ENCODE measurements at places on chromosomes 7 and 10. TPM values are rescaled to one million over a fixed set of nuclear protein-coding genes. Genes with fewer than 3 reads are reported as not detected.
A peak's percentile ranks its signal among the peaks of the same experiment; 100 is the strongest.

The NYAP1 gene
- total RNA-seq = 1.3 TPM

The EIF5AL1 gene
- total RNA-seq = not detected

The ADAM12 gene
- 0.52 TPM for total RNA-seq

The MOGAT3 gene
- not detected for total RNA-seq

The C7orf25 gene
- 4.9 TPM for total RNA-seq

The EBLN1 gene
- not detected for total RNA-seq

DNA sequence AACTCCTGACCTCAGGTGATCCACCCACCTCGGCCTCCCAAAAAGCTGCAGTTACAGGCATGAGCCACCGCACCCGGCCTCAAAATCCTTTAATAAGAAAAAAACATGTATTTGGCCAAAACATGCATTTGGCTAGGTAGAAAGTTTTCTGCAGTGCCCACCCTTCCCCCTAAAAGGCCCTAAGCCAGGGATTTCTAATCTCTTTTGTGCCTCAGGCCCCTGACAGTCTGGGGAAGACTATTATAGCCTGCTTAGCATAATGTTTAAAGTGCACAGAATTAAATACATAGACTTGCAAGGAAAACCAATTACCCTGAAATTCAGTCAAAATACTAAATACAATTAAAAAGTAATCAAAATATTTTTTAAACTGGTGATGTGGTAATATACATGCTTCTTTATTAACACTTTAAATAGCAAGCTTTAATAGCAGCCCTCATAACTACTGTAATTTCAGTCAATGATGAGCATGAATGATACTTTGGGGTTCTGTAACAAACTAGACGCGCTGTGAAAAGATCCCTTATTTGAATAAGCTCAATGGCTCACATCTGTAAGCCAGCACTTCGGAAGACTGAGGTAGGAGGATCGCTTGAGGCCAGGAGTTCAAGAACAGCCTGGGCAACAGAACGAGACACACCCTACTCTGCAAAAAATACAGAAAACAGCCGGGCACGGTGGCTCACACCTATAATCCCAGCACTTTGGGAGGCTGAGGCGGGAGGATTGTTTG lies 29.9 kb downstream of the SPDYE6 start:
- DNase-seq = no peak

GRCh38 chr7:69696054-69696591 lies 97.8 kb downstream of the AUTS2 start:
- no peak for DNase-seq

DNA sequence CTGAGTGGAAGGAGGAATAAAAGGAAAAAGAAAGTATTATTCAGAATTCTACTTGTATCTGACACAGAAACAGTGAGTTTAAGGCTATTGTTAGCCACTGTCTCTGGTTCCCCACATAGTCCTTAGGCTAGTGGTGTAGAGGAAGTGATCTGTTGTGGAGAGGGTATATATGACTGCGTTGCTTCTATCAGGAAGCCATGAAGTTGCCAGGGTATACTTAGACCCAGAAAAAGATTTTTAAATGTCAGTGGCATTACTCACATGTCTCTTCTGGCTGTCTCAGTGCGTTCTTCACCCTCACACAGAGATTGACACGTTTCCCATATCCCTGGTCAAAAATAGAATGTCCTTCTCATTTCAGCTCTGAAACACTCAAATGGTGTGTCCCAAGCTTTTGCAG lies 72.7 kb downstream of the SEM1 start:
- DNase-seq = no peak

DNA sequence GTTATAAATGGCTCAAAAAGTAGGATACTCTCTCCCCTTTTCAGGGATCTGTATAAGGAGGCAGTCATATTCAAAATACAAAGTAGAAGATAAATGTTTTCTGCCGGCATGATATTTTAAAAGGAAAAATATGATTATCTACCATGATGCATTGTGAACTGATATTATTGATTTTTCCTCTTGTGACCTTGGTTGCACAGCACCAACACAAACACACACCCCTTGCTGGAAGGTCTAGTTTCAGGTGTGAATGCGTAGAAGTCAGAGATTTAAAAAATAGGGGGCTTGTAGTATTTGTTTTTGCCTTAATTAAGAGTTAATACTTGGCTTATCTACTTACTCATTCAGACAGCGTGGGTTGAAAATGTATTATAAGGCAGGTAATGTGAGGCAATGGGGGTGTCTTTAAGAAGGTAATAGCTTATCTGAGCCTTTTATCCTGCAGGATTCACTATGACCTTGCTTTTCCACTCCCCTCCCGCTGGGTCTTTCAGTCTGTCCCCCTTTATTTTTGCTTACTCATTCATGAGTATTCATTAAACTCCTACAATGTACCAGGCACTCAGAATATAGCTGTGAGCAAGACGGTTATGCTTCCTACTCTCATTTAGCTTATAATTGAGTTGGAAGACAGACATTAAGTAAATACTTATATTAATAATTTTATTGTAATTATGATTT lies 390.6 kb downstream of the SDK1 start:
- no peak for DNase-seq

DNA sequence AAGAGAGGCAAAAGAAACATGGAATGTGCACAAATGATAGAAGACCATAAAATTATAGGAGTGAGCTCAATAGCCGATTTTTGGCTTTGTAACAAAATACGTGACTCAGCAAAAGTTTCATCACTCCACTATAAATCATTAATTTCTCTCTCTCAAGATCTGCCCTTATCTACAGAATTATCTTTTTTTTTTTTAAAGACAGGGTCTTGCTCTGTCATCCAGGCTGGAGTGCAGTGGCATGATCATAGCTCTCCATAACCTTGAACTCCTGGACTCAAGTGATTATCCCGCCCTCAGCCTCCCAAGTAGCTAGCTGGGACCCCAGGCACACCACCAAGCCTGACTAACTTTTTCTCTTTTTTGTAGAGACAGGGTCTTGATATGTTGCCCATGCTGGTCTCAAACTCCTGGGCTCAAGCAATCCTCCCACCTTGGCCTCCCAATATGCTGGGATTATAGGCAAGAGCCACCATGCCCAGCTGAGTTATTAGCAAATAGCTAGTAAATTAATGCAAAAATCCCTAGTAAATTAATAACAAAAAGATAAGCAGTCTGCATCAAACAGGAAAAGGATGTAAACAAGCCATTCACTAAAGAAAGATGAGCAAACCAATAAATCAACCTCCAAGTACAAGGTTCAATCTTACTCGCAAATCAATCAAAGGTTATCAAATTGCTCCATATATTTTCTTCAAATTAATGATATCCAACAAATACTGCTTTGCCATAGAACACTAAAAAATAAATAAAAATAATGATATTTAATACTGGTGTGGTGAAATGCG lies 450.7 kb downstream of the PARD3 start:
- no peak for DNase-seq

GRCh38 chr7:81004098-81004497 lies 85.2 kb upstream of the SEMA3C start:
- DNase-seq = no peak

GRCh38 chr7:155456738-155457543 lies 988 bp upstream of the EN2 start:
- peak; percentile 60 for DNase-seq

DNA sequence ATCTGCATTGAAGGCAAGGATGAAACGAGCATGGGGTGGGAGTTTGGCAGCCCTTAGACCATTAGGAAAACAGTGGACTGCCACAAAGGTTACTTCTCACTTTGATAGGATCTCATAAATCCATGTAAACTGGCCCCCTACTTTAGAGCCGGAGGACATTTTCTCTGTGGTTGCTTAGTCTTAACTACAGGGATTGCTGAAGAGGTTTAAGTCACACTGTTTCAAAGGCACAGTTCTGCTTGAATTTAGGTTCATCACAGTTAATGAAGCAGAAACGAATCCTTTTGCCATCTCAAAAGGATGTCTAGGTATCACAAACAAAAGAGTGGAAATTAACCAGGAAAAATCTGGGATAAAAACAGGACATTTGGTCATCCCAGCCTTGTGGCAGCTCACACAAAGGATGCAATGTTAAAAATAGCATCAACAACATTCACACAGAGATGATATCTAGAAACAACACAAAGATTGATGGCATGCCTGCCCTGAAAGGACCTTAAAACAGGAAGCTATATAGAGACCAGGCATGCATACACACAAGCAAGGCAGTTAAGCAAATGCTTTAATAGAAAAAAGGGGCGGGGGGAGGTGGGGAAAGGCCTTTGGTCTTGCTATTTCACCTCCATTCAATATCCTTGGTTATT lies 74.0 kb downstream of the DOCK4 start:
- DNase-seq = no peak

- DNase-seq = no peak
These were observed 16.2 kb upstream of the AGK start for GRCh38 chr7:141534757-141535737.

GRCh38 chr7:54252256-54253035 lies 289.7 kb upstream of the VSTM2A start:
- DNase-seq = no peak

DNA sequence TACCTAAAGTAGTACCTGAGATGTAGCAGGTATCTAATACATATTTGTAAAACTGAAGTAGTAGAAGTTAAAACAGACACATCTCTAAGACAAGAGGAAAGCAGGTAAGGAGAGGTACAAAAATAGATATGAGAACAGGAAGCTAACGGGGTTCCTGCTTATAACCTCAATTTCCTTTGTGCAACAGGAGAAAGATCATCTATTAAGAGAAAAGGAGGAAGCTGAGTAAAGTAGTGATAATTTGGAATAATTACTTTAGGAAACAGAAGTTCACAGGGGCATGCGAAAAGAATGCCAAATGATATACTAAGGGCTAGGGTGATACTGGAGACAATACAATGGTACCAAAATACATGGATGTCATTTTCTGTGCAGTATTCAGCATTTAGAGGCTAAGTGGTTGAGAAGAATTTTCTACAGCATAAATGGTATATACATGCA lies 108.7 kb downstream of the NRBF2 start:
- DNase-seq = no peak

DNA sequence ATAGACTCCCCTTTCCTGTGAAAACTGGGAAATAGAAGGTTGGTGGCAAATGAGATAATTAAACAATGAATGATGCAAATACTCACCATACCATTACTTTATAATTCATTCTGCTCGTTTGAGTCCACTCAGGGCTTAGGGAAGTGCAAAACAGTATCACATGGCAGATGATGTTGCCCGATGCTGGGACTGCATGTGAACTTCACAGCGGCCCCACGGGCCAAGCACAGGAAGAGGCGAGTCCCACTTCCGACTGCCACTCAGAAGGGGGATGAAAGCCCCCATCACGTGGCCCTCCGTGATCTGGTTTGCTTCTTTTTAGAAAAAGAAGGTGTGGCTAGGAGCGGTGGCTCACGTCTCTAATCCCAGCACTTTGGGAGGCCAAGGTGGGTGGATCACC lies 71.5 kb downstream of the PRPF18 start:
- DNase-seq = no peak

DNA sequence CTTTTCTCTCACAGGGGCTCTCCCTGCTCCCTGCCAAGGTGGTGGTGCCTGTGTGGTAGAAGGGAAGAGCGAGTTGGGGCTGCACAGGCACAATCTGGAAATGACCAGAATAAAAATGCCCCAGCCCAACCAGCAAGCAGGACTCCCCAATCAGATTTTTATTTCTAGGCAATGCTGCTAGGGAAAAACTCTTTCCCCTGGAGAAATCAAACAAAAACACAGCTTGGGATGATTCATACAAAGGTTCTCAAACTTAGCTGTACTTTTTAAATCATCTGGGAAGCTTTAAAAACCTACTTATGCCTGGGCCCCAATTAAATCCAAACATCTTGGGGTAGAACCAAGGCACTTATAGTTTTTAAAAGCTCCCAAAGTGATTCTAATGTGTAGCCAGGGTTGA lies 243.2 kb downstream of the HTR7 start:
- no peak for DNase-seq

DNA sequence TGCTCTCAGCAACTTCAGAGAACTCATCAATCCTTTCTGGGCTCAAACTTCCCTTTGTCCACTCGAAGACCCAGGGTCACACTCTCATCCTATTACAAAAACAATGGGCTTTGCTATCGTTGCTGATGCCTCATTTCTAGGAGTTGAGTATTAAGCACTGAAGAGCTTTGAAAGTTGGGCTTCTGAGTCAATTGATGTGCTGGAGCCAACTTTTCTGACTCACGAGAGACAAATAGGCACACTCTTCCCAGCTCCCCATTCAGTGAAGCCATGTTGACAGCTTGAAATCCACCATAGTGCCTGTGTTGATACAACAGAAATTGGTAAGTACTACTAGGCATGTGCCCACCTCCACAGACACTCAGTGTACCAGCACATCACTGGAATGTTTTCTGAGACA lies 97.5 kb upstream of the PRSS58 start:
- DNase-seq = no peak

GRCh38 chr10:27719052-27719451 lies 26.6 kb downstream of the MKX start:
- no peak for DNase-seq

Measured in body of pancreas (tissue), 4 donors.